ENCODE measurements at places on chromosomes 11 and 22.

- no peak for DNase-seq
Measured at GRCh38 chr11:127002669-127003259, 2.2 kb upstream of the KIRREL3 start.

DNA sequence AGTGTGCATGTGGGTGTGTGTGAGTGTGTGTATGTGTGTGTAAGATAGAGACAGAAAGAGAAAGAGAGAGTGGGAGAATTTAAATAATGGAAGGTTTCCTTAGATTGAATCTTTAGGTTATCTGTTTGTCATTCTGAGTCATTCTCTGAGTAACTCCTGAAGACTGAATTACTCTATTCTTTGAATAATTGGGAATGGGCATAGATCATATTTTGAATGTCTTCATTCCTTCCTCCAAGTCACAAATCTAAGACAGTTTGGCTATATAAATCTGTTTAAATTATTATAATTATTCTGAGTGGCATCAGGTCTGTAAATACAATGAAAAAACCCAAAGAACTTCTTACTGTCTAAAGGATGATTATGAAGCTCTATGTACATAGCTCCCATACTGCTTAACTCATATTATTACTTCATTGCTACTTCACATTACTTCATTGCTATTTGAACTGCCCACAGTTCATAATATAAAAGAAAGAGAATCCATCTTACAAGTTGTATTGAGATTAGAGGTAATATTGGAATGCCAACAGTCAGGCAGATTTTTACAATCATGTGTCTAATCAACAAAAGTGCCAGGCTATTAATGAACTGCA is 346.6 kb upstream of the CCDC179 start:
- DNase-seq: no peak

GRCh38 chr11:108369064-108369463 is 98.3 kb downstream of the C11orf65 start:
- DNase-seq: no peak

- DNase-seq: no peak
Measured at GRCh38 chr11:13761250-13761649, 92.8 kb downstream of the FAR1 start.

- peak; percentile 56 for DNase-seq
Measured at GRCh38 chr22:43228330-43228729, 41.4 kb upstream of the TTLL12 start.

GRCh38 chr11:31651208-31651607 is 141.6 kb downstream of the ELP4 start:
- DNase-seq: no peak
